ENCODE measurements at places on chromosomes 11 and 22. TPM values are rescaled to one million over a fixed set of nuclear protein-coding genes. Genes with fewer than 3 reads are reported as not detected.

GRCh38 chr22:44765571-44766285 is 13.4 kb downstream of the ARHGAP8 start:
- no peak for DNase-seq

GRCh38 chr22:22886546-22886945 is 1.1 kb upstream of the IGLL5 start:
- DNase-seq = no peak

GRCh38 chr22:22901578-22902218 is 14.1 kb downstream of the IGLL5 start:
- no peak for DNase-seq

DNA sequence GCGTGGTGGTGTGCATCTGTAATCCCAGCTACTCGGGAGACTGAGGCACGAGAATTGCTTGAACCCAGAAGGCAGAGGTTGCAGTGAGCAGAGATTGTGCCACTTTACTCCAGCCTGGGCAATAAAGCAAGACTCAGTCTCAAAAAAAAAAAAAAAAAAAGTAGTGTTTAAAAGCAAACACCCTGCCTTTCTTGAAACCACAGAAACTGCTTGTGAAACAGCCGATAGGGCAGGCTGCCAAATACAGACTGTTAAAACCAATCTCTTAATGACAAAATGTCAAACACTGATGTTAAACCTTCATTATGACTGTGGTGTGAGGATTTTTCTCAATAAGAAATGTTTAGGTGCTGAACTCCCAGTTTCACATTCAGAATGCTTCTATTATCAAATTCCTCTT is 27.3 kb downstream of the MARK2 start:
- DNase-seq = peak; percentile 50

DNA sequence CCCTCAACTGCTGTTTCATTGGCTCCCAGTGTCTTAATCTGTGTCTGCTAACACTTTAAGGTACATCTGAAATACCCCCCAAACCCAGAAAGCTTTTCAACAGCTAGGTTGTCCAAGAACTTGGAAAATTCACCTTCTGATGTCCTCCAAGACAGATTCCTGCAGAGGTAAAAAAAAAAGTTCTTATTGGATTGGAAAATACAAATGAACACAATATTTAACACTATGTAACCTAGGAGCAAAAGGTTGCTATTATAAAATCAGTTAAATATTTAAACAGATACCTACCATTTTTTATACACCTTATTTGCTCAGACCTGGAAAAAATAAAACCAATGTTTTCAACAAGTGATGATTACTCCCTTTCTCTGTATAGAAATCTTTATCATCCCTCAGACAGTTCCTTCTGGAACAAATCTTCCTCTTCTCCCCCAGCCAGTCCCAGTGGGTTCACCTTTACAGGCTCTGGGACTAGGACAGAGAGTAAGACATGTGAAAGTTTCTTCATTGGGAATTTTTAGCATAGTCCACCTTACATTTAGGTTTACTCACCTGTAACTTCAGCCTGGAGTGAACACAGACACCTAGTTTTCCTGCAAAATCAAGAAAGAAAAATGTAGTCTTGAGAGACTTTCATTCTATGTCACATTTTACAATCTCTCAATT is 13.3 kb upstream of the WDR74 start:
- no peak for DNase-seq

The KCTD14 gene
- polyA plus RNA-seq = 3.8 TPM

DNA sequence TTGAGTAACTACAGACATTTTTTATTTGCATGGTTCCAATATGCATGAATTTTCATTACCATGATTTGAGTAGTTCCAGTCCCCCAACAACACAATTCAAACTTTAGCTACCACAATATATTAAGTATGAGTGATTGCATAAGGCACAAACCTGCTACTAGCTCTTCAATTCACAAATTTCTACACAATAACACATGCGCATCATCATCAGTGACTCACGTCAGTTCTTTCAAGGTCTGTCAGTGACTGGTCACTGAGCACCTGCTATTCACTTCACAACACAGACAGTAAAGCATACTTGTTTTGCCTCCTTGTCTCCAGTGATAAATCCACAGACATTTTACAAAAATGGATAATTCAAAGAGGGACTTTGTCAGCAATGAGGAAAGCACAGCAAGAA is 435.1 kb upstream of the CCDC90B start:
- no peak for DNase-seq

The FXYD2 gene
- 8.3 TPM for polyA plus RNA-seq

DNA sequence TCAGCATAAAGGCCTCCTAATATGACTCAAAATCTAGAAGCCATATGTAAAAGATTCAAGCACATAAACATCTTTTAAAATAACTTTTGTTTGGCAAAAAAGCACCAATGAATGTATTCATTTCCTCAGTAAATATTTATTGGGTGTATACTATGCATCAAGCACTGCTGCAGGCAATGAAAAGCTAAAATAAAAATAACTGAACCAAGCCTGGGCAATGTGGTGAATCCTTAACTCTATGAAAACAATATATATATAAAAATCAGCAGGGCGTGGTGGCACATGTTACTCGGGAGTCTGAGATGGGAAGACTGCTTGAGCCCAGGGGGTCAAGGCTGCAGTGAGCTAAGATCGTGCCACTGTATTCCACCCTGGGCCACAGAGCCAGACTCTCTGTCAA is 27.8 kb downstream of the PIK3C2A start:
- DNase-seq = no peak

- DNase-seq = no peak
Observed at GRCh38 chr11:92852946-92853345, 116.5 kb upstream of the MTNR1B start.

- DNase-seq = no peak
Observed at GRCh38 chr11:129574431-129574830, 198.8 kb downstream of the BARX2 start.

DNA sequence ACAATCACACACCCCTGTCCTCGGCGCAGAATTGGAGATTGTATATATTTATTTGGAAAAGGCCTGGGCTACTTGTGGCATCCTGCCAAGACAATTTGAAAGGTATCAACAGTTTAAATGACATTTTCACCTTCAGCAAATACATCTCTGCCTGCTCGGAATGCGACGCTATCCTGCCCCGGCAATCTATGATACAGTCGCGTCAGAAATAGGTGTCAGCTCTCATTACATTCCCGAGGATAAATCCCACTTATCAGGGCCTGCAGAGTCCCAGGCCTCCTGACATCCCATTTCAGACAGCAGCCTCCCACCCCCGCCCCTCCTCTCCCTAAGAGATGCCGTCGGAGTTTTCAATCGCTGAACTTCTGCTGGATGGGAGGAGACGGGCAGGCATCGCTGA is 114.7 kb downstream of the BRD1 start:
- DNase-seq = no peak

DNA sequence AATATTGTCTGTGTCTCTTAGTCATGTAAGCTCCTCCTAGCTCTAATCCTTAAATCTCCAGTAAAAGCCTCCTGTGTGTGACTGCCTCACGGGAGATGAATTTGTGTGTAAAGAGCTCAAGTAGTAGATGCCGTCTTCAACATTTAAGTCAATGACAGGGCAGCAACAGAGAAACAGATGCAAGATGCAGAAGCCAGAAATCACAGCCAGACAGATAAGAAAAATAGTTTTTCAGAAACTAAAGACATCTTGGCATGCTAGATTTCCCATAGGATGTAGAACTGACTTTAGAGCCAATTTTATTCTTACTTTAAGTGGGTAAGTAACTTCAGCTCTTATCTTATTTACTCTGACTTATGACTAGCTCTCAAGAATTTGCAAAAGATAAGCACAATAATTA is 652.8 kb downstream of the KCNA4 start:
- DNase-seq = no peak

The SYCE3 gene
- 183 TPM for polyA plus RNA-seq

DNA sequence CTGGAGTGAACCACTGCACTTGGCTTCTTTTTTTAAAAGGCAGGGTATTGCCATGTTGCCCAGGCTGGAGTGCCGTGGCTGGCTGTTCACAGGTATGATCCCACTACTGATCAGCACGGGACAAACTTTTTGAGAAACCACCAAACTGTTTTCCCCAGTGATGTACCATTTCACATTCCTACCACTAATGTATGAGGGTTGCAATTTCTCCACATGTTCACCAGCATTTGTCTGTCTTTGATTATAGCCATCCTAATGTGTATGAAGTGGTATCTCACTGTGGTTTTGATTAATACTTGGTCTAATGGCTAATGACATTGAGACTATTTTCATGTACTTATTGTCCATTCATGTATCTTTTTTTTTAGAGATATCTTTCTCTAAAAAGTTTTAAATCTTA is 41.5 kb upstream of the EP300 start:
- no peak for DNase-seq

DNA sequence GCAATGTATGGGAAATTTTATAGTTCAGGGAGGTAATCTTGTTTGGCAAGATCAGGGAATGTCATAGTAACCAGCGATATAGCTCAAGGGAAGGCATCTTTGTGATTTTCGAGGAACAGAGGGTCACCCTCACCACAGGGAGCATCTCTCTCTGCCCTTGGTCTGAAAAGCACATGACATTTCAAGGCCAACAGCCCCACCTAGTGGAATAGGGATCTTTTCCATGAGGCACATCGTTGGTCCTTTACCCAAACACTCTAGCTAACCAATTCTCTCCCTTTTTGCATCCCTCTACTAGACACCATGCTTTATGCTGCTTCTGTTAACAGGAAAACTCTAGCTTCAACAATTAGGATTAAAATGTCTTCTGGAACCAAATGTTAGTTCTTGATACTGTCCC is 179.0 kb downstream of the GRM5 start:
- DNase-seq = peak; percentile 63

All from testis (tissue), 5 donors.